ENCODE measurements at places on chromosomes 7 and 10.

DNA sequence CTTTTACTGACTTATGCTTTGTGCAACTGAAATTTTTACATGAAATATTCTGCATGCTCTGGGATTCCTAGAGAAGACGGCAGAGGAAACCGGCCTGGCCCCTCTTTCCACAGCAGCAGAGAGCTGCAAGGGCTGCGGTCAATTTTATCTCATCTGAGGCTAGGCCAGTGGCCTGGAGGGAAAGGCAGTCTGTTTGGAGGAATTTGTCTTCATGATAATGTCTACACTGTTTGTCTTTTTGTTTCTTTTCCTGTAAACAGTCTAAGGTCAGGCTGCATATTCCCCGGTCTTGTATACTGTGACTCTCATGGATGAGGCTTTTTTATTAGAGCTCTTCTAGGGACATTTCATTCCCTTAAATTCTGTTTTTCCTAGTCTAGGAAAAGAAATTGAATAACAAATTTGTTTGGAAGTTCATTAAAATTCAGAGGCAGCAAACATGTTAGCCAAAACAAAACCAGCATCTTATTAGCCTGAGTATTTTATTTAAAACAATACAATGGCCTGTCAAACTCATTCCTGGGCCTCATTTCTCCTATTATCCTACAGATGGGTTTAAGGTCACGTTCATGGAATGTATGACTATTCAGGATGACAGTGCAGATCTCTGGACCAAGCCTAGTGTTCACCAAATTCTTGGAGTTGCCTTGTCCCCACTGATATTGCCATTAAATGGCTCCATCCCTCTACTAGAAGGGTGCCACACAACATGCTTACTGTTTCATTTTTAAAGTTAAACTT lies 26.4 kb downstream of the LAMB4 start:
- DNase-seq: no peak

DNA sequence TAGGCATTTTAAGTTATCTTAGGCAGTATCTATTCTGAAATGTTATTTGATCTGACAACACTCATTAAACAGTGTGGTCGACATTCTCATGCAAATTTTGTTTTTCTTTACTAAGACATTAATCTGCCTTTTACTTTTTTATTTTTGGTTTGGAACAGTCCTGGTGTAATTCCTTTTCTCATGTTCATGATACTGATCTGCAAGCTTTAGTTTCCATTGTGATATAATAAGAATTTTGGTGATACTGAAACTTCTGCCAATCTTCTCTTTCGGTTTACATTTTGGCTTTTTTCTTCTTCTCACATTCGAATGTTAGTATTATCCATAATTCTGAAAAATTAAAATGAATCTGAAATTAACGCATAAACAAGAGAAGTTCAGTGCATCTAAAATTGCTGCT lies 281.9 kb upstream of the MTPN start:
- DNase-seq: no peak

DNA sequence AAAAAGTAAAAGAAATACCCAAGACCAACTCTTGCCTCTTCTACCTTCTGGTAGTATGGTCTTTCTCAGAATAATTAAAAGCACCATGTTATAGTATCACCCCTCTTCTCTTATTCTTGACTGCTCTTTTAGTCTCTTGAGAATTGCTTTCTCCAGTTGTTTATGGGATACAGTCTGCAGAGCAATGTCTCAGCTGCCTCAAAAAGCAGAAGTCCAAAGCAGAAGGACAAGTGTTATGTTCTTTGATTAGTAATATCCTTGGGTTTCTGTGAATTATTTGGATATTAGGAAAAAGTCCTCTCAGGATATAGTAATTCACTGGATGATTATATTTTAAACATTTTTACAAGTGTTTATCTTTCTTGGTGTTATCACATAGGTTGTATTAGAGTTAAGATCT lies 7.4 kb downstream of the TAS2R41 start:
- DNase-seq: no peak

- DNase-seq: no peak
Measured at GRCh38 chr10:123103944-123104343, 31.8 kb upstream of the HMX3 start.

- DNase-seq: no peak
Measured at GRCh38 chr7:124085179-124085578, 52.3 kb upstream of the TMEM229A start.

Data from BJ (cell line).